ENCODE measurements at places on chromosomes 16 and 17.

DNA sequence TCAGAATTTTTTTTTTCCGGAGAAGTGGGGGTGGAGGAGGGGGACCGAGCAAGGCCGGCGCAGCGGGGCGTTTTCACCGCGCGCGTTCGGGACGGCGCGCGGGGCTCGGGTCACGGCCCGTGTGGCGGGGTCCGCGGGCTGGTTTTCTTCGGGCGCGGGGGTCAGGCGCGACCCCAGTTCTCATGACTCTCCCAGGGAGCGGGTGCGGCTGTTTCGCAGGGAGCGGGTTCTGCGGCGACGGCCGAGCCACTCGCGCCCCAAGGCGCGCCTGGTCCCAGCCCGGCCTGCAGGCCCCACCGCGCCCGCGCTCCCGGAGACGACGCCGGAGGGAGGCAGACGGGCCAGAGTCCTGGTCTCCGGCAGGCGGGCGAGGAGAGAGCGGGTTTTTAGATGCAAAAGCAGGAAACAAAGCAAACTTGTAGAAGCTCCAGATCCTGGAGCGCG is 1.0 kb downstream of the BAHCC1 start:
- no peak for DNase-seq

DNA sequence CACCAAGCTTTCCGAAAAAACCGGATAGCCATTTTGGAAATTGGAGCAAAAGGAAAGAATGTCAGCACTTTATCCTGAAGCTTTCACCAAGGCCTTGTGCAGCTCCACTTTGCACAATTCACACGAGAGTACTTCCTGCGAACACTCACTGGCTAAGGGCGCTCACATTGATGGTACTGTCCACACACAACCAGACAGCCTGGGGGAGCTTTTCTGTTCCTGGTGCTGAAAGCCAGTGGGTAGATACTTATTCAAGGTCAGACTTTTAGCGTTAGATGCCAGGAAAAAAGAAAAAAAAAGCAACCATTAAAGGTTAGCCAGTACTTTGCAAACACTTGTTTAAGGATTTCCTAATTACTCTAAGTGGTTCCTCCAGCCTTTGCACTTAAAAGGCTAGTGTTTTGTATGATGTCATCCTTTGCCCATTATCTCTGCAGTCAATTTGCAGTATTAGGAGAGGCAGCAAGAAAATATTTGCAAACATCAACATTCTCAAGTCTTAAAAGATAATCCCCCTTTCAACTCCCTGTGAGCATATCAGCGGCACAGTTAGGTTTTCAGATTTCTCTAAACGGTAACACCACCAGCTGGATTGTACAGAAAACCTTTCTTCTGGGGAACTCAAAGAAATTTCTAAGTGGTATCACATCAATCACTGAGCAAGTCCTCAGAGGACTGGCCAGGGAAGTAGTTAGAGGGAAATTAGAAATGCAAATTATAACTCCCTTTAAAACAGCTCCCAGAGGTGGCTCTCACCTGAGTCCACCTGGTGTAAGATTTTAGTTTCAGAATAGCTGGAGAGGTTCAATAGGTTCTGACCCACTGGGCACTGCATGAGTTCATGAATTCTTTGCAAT is 243.4 kb upstream of the IRX5 start:
- DNase-seq: no peak

DNA sequence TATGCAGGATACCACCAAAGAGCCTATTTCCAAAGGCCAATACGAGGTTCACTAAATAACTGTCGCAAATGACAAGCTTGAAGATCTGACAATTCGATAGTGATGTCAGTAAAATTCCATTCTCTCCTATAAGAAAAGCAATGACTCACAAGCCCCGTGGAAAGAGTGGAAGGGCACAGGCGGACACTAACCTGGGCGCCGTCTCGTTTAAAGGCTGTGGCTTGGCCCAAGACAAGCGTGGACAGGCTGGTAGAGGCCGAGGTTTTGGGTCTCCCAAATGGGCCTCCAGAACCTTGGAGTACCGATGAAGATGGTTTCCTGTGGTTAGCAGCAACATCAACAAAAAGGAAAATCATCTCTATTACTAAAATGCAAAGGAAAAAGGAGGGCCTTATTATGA is 16.5 kb upstream of the SLC38A8 start:
- no peak for DNase-seq

DNA sequence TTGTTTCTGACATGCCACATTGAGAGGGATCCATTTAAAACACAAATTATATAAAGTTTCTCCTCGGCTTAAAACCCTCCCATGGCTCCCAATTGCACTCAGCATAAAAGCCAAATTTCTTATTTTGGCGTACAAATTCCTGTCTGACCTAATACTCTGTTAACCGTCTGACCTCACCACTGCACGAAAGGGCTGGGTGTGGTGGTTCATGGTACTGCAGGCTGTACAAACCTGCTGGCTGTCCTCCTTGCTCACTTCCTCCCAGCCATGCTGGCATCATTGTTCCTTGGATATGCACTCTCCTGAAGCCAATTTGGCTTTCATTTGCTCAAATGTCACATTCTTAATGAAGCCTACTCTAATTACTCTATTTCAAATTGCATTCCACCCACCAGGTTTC is 301.6 kb upstream of the C16orf82 start:
- no peak for DNase-seq

DNA sequence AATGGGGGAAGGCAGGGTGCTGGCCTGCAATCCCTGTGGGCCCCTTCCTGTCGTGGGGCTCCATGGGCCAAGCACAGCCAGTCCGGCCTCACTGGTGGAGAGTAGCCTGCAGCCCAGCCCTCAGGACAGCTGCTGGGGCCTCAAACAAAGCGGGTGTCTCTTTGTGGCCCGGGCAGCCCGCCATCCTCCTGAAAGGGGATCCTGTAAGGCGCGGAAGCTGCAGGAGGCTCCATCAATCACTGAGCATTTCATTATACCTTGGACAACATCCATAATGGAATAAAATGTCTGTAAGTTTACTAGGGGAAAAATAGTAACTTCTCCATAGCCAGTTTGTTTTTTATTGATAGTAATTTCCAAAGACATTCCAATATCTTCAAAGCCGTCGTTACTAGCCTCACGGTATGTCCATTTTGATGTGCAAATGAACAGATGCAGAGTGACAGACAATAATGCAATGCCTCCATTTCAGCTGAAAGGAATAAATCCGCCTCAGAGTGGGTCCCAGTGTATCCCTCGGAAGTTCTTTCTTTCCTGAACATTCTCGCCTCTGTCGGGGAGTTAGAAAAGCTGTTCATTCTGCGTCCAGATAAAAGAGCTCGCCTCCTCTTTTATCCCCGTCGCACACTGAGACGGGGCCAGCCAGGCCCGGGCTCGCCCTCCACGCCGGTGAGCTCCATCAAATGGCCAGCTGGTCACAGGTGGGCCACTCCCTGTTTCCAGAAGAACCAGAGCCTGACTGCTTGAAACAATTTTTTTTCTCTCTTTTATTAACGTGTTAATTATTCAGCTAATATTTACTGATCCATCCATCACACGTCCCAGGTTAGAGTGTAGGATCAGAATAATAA is 14.4 kb downstream of the WSCD1 start:
- no peak for DNase-seq

DNA sequence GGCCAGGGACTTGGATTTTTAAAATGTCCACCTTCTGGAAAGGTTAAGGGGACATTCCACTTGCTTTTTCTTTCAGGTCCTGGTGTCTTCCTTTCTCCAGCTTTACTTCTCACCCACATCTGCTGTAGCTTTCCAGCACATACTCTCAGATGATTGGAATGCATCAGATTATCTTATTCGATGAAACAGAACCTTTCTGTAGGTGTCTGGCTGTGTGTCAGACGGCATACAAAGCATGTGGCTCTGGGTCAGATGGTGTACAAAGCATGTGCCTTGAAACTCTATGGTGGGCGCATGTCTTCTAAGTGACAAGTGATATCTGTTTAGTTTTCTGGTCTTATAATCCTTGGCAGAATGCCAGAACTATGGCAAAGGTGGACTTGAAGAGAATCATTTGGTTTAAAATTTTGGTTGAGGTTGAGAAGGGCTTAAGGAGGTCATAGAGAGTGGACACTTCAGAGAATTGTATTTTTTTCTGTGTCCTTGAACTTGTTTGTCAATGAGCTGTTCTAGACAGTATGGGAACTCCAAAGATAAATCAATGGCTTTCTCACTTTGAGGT is 125.3 kb downstream of the FTO start:
- no peak for DNase-seq

GRCh38 chr17:81386646-81387099 is 8.6 kb upstream of the BAHCC1 start:
- DNase-seq: no peak

- DNase-seq: no peak
Measured at GRCh38 chr17:48228720-48229119, 121.2 kb downstream of the SNX11 start.

- no peak for DNase-seq
Measured at GRCh38 chr17:49003557-49004511, 6.6 kb downstream of the IGF2BP1 start.

DNA sequence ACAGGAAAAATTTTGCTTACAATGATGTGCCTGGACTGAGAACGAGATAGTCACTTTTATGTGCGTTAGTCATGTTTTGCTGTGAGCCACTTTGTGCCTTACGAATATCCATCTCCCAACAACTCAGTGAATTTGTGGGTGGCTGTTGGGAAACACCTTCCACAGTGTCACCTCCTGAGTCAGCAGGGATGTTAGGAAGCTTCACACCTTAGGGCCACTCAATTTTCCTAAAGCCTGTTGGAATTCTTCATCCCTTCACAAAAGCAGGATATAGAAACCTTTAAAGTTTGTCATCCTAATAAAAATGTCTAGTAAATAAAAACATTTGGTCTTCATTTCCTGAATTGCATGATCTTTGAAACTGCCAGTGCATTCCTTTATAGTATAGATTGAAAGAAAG is 4.3 kb upstream of the KRTAP3-1 start:
- no peak for DNase-seq

DNA sequence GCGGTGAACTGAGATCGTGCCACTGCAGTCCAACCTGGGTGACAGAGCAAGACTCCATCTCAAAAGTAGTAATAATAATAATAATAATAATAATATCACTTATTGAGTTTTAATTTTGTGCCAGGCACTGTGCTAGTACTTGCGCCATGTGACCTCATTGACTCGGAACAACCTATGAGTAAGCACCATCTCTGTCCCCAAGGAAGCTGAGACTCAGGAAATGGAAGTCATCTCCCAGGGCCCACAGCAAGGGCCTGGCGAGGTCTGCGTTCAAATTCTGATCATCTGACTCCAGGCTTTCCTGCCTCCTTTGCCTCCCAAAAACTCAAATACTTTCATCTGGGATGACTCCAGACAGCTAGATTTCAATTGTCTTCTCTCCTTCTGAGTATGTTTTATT is 162.9 kb downstream of the SEC14L1 start:
- DNase-seq: no peak

- DNase-seq: no peak
Measured at GRCh38 chr17:50428831-50429424, 2.9 kb downstream of the ACSF2 start.

GRCh38 chr16:84266451-84266850 is 26.6 kb upstream of the KCNG4 start:
- DNase-seq: no peak

- DNase-seq: no peak
Measured at GRCh38 chr16:81263470-81264220, 25.2 kb downstream of the BCO1 start.

DNA sequence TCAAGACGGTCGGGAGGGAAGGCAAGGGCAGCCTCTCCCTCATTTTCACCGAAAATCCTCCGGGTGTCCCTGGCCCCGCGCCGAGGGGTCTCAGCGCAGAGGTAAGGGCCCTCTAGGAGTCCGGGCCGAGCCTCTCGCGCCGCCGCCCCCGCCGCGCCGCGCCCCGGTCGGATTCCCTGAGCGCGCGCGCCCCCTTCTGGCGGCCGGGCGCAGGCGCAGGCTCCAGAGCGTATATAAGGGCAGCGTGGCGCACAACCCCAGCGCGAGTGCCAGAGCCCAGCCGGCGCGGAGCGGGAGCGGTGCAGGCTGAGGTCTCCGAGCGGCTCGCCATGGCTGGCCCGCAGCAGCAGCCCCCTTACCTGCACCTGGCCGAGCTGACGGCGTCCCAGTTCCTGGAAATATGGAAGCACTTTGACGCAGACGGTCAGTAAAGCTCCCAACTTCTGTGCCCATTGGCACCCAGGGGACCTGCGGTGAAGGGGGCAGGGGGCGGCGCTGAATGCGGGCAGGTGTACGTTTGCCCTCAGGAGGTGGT is at the start of gene CALB2:
Gene CALB2, plus strand, starts transcription at position 260 of the 535 bp plus-strand sequence. Its CDS starts 70 bp downstream, at position 330.
- peak; percentile 68 for DNase-seq

GRCh38 chr17:77328823-77329740 is 188.3 kb downstream of the SEC14L1 start:
- DNase-seq: peak; percentile 15

DNA sequence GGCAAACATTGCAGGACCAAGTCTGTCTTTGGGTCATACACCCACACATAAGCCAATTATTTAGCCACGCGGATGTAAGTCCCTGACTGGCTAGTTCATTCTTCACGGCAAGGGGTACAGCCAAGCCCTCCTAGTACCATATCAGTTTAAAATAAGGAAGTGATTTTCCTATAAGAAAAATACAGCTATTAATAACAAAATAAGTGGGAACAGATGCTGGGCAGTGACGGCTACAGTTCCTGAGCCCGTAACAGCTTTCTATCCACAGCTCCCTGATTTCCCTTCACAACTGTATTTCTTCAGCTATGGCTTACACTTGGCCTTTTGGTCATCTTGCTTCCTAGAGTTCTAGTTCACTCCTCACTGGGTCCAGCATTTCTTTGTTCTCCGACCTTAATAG is 542.4 kb upstream of the C16orf82 start:
- DNase-seq: no peak

DNA sequence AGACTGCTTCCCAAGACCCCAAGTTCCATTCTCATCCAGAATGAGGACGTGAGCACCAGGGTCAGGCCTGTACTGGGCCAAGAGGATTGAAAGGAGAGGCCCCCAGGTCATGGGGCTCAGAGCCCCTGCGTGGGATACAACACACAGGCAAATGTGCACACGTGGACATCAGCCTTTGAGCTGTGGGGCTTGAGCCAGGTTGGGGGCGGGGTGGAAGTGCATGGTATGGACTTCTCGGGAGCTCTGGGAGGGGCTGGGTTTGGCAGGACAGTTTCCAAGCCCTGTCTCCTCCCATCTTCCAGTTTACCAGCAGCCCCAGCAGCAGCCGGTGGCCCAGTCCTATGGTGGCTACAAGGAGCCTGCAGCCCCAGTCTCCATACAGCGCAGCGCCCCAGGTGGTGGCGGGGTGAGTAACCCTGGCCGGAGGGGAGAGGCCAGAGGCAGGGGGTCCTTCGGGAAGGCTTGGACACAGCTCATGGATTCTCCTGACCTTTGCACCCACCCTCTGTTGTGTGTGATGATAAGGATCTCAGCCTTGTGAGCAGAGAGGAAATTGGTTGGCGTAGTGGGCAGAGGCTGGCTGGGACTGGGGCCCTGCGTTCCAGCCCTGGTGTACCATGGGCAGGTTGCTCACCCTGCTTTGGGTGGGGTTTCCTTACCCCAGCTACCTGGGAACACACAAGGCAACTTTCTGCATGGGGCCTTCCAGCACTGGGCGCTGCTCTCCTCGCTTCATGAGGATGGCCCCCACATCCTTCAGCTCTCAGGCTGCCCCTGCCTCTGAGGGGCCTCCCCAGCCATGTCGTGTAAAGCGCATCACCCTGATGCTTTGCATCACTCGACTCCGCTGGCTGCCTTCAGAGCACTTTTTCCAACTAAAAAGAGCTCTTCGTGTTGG is 10.4 kb upstream of the LASP1NB start:
- DNase-seq: peak; percentile 10

GRCh38 chr16:58670177-58670576 is 14.4 kb downstream of the SLC38A7 start:
- DNase-seq: no peak

- no peak for DNase-seq
Measured at GRCh38 chr17:59746849-59747445, 39.5 kb downstream of the VMP1 start.

Measured in activated B cell treated with CpG ODN at 0.5 μM for 24 hours (primary cell).